ENCODE measurements at places on chromosomes 13 and 19.

GRCh38 chr13:102704238-102705058 is 9.6 kb upstream of the METTL21C start:
- DNase-seq: no peak

GRCh38 chr13:103926118-103926517 is 859.9 kb upstream of the SLC10A2 start:
- no peak for DNase-seq

GRCh38 chr13:46350003-46350402 is 37.0 kb downstream of the RUBCNL start:
- DNase-seq: no peak

GRCh38 chr19:13155472-13156359 is 5.5 kb downstream of the IER2 start:
- peak; percentile 91 for DNase-seq

DNA sequence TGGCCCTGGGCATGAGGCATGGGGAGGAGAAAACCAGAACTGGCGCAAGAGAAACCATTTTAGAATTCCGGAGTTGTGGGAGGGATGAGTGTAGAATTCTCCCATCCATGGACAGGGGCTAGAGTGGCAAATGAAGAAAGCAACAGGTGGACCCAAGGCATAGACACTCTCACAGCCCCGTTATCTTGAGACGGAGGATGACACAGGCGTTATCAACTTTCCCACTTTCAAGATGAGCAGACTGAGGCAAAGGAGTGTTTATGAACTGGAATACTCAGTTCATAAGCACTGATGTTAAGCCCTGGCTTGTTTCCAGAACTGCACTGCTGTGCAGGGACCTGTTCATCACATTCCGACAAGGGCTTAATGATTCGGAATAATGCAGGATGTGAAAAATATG is 1.1 kb upstream of the GTF3A start:
- no peak for DNase-seq

- peak; percentile 73 for DNase-seq
Measured at GRCh38 chr19:7862413-7862951, 11.7 kb downstream of the PRR36 start.

DNA sequence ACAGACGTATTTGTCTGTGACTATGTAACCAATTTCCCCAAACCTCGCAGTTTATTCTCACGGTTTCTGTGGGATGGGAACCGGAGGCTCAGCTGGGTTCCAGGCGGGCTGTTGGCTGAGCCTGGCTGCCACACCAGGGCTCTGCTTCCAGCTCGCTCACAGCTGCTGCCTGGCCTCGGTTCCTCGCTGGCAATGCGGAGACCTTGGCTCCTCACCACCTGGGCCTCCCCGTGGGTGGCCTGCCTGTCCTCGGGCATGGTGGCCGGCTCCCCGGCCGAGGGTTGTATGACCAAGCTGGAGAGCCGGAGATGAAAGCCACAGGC is 218.9 kb upstream of the MAB21L1 start:
- no peak for DNase-seq

Measured in GM06990 (cell line).